ENCODE measurements at places on chromosomes 6 and 20.

DNA sequence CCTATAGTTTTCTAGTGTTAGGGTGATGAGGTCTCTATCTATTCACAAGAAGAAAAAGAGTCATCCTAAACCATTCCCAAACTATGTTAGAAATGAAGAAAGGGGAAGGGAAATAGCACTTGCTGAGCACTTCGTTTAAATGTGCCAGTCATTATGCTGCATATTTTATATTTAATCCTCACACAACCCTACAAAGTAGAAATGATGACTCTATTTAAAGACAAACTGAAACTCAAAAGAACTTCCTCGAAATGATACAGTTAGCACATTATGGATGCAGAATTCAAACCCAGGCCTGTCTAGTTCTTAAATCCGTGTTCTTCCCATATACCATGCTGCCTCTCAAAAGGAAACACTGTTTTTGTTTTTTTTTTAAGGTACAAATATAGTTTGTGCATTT, 174.6 kb downstream of the GMPR start:
- no peak for DNase-seq

DNA sequence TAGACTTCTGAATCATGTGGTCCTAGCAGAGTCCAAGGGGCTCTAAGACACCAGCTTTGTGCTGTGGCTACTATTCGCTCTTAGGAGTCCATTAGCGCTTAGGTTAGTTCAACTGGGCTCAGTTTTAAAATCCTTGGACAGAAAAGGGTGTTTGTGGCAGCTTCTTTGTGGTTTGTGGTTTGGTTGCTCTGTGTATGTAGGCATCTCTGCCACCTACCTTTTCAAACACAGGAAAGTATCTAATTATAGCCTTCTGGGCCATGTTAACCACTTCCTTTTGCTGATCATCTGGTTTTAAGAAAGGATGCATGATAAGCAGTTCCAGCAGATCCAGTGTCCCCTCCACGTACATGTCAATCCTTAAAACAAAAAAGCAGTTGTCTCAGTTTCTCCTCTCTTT, 10.8 kb downstream of the GSTA4 start:
- DNase-seq: no peak

- peak; percentile 35 for DNase-seq
Measured at GRCh38 chr6:41427642-41428335, 92.4 kb downstream of the NCR2 start.

DNA sequence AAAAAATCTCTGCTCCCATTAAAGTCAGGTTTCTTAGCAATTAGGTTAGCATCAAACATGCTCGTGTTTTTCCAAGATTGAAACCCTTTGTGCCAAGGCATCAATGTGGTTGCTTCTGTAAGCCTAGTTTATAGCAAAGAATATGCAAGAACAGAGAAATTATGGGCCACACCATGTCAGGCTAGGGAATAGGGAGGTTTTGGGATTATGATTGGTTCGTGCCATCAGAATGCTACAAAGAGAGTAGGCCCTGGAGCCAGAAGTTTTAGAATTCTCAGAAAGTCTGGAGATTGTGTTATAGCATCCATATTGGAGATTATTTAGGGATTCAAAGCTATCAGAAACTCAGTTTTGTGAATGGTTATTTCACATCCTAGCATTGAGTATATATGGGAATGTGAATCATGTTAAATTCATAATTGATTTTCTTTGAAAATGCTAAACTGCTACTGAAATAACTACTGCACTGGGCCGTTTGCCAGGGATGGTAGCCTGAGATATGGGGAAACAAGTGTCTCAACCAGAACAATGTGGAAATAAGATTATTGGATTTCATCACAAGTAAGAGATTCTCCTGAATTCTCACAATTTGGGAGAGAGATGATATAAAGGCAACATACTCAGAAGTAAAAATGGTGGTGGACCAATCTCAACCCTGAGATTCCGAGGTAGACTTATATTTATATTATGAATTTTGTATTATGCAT, 45.3 kb downstream of the ZNF292 start:
- no peak for DNase-seq

DNA sequence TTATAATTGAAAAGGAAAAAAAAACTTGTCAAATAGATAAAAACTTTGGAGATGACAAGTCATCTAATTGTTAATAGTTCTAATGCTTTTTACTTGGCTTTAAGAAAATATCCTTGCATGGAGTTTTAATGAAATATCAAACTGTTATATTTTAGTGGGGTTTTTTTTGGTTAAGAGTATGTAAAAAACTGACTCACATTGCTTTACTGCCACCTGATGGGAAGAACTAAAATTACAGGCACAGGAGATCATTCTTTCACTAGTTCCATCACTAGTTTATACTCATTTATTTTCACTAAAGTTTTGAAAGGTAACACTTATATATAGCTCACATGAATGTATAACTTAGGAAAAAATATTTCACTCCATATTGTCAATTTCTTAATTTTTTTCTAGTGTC, 309.1 kb downstream of the LMBRD1 start:
- no peak for DNase-seq

- no peak for DNase-seq
Measured at GRCh38 chr20:50563133-50563944, 53.2 kb downstream of the PTPN1 start.

DNA sequence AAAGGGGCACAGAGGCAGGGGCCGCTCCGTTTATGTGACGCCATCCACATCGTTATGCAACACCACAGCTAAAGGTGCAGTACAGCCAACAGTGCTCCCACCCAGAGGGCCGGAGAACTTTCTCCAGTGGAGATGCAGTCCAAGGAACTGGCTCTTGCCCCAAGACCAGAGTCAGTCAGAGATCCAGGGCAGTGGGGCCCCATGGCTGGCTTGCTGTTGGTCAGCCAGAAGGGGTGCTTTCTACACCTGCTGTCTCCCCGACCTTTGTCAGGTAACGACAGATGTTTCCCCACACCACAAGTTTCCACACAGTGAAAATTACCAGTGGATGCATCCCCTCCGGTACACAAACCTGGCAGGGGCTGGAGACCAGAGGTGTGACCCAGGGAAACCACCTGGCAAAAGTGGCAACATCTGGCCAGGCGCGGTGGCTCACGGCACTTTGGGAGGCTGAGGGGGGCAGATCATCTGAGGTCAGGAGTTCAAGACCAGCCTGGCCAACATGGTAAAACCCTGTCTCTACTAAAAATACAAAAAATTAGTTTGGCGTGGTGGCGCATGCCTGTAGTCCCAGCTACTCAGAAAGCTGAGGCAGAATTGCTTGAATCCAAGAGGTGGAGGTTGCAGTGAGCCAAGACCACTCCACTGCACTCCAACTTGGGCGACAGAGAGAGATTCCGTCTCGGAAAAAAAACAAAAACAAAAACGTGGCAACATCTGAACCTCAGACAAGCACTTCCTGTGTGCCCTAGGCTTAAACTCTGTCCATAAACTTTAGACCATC, 34.9 kb downstream of the UBE2V1 start:
- DNase-seq: no peak

DNA sequence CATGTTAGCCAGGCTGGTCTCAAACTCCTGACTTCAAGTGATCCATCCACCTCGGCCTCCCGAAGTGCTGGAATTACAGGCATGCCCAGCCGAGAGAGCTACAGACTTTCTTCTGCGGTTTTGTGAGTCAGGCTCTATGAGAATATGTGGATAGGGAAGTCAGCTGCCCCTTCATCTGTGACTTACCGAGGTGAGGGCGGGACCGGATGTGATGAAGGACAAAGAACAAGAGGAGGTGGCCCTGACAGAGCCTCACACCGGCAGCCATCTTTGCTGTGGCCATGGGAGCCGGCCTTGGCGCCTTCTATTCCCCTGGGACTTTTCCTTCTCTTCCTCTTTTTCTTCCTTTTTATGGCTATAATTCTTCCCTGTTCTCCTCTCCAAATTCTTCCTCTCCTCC, 67.0 kb downstream of the IYD start:
- DNase-seq: no peak

DNA sequence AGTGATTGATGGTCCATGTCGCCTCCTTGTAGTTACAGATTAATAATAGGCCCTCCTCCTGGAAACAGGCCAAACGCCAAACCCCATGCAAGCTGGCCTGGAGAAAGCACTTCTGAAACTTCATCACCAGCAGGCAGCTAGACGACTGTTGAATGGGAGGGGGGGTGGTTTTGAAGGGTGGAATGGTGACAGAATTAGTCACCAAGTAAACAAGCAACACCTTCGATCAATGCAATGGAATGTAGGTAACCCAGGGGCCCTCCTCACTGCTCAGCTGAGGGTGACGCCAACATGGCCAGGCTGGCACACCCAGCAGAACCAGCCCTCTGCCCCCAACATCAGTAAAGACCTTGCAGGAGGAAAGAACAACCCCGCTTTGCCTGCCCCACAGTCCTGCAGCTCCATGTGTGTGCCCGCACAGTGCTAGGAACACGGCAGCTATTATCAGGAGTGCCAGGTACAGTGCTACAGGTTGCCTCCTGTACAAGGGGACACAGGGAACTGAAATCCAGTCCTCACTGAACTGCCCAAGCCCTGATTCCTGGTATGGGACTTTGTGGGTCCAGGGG, 2.7 kb downstream of the BCAS1 start:
- no peak for DNase-seq

GRCh38 chr20:35833241-35833640, 61.4 kb downstream of the PHF20 start:
- DNase-seq: no peak

DNA sequence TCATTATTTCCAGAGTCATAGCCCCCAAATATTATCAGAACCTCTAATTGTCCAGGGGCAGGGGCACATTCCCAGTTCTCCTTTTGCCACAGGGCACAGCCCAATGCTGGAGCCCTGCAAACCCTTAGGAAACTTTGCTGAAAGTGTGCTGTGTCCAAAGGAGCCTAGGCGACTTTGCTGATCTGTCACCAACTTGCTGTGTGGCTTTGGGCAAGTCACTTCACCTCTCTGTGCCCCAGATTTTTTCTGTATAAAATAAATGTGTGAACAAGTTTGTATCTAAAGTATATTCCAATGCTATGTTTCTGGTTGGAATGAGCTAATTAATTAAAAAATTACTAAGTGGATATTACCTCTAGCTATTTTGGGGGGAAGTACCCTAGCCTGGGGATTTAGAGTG, 25.4 kb upstream of the BCAS1 start:
- no peak for DNase-seq

GRCh38 chr20:63568170-63568981, 5.7 kb downstream of the HELZ2 start:
- DNase-seq: no peak

DNA sequence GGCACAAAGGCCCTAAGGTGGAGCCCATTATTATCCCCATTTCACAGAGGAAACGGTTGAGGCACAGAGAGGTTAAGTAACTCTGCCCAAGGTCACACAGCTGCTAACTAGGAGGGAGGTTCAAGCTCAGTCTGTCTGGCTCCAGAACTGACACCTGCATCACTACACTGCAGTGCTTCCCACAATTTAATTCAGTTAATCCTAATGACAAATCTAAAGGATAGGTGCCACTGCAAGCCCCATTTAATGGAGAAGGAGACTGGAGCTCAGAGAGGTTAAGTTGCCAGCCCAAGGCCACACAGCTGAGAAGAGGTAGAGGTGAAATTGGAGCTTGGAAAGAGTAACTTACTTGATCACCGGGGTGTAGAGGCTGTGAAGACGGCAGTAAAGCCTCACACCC, 148.8 kb downstream of the PREX1 start:
- no peak for DNase-seq

GRCh38 chr20:51312480-51312783, 230.1 kb downstream of the NFATC2 start:
- DNase-seq: no peak

- no peak for DNase-seq
Measured at GRCh38 chr6:146767632-146768031, 168.9 kb downstream of the ADGB start.

DNA sequence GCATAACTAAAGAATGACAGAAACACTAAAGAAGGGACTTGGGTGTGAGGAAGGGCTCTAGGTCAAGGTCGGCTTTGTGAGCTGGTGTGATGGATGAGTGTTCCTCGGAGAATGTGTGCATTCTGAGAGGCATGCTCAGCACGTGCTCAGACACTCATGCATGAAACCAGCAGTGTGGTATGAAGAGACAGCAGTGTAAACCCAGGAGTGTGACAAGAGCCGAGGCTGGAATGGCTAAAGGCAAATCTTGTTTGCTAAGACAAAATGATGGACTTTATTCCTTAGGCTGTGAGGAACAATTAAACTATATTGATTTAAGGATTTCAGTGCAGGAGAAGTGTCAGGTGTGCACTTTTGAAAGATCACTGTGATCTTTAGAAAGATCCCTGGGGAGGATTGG, 107.4 kb upstream of the MAP7 start:
- DNase-seq: no peak

DNA sequence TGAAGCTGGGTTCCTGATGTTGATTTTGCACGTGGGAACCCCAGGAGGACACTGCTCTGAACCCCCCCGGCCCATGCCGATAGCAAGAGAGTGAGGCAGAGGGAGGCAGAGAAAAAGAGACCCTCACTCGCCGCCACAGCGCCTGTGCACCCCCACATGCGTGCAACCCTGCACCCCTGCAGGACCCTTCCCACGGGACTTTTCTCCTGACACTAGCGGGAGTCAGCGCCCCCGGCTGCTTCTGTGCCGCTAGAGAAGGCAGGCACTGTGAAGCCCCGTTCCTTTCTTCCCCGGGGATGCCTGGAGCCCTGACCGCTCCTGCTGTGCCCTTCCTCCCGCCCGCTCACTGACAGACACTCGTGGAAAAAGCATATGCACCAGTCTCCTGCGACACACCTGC, 67.4 kb downstream of the GMPR start:
- no peak for DNase-seq

GRCh38 chr6:76342611-76343160, 270.2 kb upstream of the IMPG1 start:
- DNase-seq: no peak

DNA sequence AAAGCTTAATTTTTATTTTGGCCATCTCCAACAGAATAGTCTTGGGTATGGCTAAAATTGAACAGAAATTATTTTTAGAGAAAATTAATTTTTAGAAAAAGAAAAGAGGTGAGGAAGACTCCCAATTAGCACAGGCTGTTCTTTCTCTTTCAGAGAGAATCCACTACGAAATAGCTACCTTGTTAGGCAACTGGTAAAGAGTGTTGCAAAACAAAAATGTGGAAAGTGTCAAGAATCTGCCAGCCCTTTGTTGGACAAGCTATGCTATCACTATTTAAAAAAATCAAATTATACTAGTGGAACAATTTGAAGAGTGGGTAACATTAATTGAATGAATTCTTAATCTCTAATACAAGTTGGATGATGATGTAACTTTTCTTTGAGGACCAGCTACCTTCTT, 19.2 kb upstream of the ZSCAN9 start:
- DNase-seq: no peak

DNA sequence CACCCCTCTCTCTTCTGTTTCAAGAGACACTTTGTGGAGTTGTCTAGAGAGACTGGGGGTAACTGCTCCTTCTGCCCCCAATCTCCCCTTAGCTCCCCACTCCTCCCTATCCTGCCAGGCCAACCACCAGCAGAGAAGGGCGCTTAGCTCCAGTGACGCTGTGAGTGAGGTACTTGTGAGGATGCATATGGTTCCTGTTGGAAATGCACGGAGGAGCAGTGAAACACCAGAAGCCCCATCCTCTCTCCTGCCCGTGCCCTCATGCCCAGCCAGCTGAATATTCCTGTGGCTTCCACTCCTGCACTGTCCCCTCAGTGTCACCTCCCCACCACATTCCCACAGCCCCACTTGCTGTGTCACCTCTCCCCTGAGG, 11.9 kb downstream of the NT5E start:
- no peak for DNase-seq
